CD4-positive, alpha-beta memory T cell (primary cell): ENCODE measurements at places on chromosomes 11 and 22. TPM values are rescaled to one million over a fixed set of nuclear protein-coding genes. Genes with fewer than 3 reads are reported as not detected.

Gene PRAME
- total RNA-seq, result not detected

Gene PAMR1
- not detected for total RNA-seq

Gene FAT3
- total RNA-seq, result not detected

Gene OR8D1
- total RNA-seq, result not detected

Gene TMEM191B
- total RNA-seq, result 3.4 TPM

Gene SHISA8
- not detected for total RNA-seq

Gene SEPTIN3
- 0.36 TPM for total RNA-seq

Gene MOV10L1
- not detected for total RNA-seq

Gene NXPE1
- total RNA-seq, result not detected

Gene C22orf23
- not detected for total RNA-seq

DNA sequence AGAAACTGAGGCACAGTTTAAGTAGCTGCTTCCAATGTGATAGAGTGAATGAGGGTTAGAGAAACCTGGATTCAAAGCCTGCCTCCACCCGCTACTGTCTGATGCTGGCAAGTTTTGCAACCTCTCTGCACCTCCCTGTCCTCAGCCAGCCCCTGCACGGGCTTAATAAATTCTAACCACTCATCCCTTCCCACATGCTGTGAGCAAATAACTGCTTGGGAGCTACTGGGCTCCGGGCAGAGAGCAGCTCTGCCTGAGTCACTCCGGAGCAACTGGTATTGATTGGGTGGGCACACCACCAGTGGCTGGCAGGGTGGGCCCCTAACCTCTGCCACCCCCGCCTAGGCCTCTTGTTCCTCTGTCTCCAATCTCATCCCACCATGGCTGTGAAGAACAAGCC is 104.3 kb upstream of the SYT13 start:
- no peak for DNase-seq

- no peak for DNase-seq
Measured at GRCh38 chr11:70059971-70060370, 18.1 kb upstream of the ANO1 start.

- peak; percentile 22 for DNase-seq
Measured at GRCh38 chr11:73380331-73380730, 4.1 kb downstream of the RELT start.

DNA sequence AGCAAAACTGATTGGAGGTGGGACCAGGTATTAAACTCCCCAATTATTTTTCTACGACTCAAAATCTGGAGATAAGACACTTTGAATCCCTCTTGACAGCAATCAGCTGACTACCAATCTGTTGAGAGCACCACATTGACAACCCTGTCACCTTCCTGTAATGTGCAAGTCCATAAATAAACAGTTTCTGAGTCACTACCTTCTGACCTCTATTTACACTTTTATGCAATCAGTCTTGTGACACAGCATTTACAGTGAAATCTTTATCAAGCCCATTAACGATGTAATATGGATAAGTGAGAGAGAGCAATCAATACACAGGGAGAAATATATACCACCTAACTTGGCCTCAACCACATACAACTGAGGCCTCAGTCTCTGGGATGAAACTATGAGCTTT is 283.7 kb upstream of the ANO5 start:
- DNase-seq, result no peak

DNA sequence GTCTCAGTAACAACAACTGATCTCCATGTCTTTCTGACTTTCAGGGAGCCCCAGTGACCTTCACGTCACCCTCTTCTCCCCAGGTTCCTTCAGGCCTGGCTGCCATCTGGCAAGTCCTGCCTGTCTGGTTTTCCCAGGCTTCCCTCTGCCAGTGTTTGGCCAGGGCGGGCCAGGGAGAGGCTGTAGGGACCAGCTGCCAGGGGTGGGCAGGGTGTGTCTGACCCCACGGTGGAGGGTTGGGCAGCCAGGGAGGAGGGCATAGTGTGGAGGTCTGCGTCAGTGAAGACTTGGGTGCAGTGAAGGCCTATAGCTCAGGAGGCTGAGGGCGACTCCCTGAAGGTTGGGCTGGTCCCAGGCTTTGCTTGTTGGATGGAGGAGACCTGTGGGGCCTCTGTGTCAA is 11.9 kb upstream of the MRGPRX2 start:
- no peak for DNase-seq

- DNase-seq, result no peak
Measured at GRCh38 chr11:27158456-27159334, 118.1 kb downstream of the BBOX1 start.

DNA sequence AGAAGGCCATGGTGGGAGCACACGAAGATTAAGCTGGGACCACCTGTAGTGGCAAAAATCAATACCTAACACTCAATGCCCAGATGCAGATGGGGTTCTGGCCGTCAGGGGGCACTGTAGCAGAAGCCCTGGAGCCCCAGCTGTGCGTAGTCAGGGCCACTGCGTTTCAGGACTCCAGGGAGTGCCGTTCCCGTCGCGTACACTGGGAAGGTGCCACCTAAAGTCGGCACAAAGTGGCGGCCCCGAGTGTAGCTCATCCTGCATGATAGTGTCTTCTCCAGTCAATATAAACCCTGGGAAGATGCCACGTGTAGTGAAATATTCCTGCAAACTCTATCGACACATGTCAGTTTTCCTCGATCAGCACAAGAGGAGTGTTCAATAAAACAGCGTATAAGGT is 123.8 kb upstream of the NTM start:
- DNase-seq, result no peak

DNA sequence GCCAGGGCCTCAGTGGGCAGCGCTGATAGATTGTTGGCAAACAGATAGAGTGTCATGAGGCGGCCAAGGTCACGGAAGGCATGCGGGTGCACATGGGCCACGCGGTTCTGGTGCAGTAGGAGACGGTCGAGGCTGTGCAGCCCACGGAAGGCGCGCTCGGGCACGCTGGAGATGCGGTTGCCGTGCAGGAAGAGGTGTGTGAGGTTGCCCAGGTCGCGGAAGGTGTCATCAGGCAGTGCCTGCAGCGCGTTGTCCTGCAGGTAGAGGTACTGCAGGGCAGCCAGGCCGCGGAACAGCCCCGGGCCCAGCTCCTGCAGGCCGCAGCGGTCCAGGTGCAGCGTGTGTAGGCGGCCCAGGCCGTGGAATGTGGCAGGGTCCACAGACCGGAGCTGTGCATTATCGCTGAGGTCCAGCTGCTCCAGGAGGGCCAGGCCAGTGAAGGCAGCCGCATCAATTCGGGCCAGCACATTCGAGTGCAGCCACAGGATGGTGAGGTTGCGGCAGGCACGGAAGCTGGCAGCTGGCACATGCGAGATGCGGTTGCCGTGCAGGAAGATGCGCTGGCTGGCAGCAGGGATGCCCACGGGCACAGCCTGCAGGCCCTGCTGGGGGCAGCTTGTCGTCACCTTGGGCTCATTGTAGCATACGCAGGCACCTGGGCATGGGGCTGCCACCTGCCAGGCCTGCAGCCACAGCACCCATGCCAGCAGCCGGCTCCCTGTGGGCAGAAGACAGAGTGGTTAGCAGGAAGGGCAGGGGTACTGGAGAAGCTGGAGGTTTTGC is 25.5 kb downstream of the RTN4R start:
- no peak for DNase-seq

- DNase-seq, result no peak
Measured at GRCh38 chr11:62352355-62353336, 15.4 kb downstream of the ASRGL1 start.

GRCh38 chr11:74357449-74357848 is 40.8 kb downstream of the PGM2L1 start:
- DNase-seq, result no peak

- no peak for DNase-seq
Measured at GRCh38 chr22:37641561-37641949, 2.1 kb downstream of the SH3BP1 start.

GRCh38 chr22:24937114-24937513 is 9.4 kb downstream of the LHFPL7 start:
- DNase-seq, result no peak

GRCh38 chr11:46250745-46251052 is 26.8 kb upstream of the CREB3L1 start:
- DNase-seq, result no peak

DNA sequence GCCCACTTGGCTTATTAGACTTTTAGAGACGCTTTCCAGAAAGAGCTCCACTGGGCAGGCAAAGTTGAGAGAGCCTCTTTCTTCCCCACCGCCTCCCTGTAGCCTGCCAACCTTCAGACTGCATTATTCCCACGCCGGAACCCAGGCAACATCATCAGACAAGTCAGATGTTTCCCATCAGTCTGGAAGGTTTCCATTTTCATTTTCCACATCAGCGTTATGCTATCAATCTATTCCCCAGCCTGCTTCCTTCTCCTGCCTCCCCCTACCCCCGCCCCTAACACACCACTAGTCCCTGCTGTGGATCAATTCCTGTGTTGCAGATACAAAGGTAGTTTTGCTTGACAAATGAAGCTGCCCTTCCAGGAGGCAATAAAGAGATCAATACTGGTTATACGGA is 184.8 kb downstream of the DSCAML1 start:
- DNase-seq, result no peak

DNA sequence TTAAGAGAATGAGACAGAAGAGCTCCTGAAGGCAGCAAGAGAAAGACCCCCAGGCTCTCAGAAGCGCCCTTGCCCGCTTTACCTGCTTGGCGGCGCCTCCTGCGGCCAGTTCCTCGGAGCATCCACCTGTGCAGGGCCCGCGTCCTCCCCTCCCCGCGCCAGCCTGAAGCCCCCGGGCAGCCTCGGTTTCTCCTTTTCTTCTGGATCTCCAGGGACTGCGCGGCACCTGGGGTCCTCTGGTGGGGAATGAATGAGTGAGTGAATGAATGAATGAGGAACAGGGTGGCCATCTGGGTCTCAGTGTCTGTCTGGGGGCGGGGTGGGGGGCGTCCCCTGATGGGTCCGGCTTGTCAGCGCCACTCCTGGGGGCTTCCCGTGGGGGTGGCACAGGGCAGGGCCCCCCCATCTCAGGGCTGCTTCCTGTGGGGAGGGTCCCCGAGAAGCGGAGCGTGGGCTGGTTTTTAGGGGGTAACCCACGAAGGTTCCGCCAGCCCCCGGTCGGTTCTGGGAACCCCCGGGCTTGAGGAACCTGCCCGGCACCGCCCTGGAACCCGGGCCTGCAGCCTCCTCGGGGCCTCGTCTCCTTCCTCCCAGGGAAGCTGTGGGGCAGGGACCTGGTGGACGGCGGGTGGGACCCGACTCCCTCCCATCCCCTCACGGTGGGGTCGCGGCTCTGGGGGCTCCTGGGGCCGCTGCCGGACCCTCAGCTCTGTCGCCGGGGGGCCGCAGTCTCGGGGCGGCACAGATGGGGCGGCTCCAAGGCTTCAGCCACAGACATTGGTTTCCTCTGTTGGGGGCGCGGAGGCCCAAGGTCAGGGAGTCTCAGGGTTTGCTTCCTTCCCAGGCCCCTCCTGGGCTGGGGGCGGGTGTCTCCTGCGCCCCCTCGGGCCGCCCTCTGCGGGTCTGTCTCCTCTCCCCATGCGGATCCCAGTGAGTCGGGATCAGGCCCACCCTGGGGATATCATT is 8.3 kb upstream of the KRTAP5-7 start:
- no peak for DNase-seq

DNA sequence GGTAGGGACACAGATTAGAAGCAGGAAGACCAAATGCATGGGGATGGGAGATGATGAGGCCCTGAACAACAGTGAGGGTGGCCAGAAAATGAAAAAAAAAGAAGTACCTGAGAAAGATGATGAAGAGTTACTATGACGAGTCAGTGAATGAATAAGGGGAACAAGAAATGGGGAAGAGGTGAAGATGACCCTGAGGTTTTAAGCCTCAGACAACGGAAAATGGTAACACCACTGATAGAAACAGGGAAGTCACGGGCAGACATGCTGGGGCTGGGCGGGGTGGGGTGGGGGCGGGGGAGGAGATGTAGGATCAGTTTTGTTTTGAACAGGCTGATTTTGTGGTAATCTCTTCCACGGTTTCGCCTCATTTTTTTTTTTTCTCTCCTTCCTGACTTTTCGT is 205.1 kb upstream of the CADM1 start:
- DNase-seq, result no peak

GRCh38 chr11:117946842-117947526 is 17.8 kb upstream of the TMPRSS13 start:
- peak; percentile 72 for DNase-seq

DNA sequence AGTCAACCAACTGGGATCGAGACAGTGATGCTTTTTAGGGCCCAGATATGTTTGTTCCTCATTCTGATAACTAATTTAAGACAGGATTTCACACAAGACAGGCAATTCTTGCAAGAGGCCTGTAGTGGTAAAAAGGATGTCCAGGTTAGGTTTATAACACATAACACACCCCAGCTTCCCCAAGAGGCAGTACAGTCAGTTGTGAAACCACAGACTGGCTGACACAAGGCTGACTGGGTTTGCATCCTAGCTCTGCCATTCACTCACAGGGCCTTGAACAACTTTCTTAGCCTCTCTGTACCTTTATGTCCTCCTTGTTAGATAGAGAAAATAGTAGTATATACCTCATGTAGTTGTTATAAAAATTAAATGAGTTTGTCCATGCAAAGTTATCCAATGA is 55.0 kb upstream of the PTH start:
- no peak for DNase-seq

DNA sequence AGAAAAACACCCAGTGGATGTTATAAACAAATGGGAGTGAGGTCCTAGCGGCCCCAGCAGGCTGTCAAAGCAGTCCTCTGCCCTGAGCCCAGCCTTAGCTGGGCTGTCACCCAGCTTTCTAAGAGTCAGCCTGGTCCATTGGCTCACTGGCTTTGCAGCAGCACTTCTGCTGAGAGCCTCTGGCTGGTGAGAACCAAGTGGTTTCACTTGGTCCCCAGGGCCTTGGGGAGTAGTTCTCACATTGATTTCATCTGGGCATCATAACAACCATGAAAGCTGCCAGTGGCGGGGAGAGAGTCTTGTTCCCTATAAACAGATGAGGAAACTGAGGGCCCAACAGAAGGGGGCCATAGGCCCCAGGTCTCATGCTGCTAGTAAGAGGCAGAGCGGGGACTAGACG is 11.4 kb downstream of the SEC14L6 start:
- DNase-seq, result no peak

- peak; percentile 71 for DNase-seq
Measured at GRCh38 chr11:1882265-1883238, 9.1 kb downstream of the PRR33 start.

DNA sequence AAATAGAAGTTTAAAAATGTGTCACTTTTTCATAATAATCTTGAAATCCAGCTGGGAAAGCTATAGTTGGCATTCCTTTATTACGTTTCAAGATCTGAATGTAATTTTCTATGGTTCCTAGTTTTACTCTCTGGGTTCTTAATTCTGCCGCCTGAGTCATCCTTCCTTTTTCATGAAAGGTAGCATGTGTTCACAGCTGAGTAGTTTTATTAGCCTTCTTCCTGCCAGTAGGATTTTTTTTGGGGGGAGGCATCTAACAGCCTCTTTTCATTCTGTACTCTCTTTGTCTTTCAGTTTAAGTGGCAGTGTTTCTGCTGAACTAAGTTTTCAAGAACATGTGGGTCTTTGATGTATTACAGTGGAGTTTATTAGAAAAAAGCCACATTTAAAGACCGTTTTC is 36.5 kb downstream of the OR2AG2 start:
- DNase-seq, result no peak

- no peak for DNase-seq
Measured at GRCh38 chr11:115715251-115715770, 211.1 kb upstream of the CADM1 start.

DNA sequence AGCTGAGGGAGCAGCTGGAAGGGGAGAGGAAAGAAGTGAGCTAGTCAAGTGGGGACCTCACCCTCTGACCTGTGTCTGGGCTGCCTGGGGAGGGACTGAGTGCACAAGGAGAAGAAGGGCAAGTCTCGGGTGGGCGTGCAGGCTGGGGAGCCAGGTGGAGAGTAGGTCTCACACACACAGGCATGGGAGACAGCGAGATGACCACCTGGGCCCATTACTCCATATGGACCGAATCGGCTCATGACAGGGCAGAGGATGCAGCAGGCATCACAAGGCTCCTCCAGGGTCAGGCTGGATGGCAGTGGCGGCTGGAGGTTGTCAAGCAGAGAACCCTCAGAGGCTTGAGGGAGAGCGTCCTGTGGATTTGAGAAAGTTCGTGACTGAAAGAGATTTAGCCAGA is 63.5 kb downstream of the CEP164 start:
- no peak for DNase-seq
